ENCODE measurements at places on chromosomes 5 and 9.

DNA sequence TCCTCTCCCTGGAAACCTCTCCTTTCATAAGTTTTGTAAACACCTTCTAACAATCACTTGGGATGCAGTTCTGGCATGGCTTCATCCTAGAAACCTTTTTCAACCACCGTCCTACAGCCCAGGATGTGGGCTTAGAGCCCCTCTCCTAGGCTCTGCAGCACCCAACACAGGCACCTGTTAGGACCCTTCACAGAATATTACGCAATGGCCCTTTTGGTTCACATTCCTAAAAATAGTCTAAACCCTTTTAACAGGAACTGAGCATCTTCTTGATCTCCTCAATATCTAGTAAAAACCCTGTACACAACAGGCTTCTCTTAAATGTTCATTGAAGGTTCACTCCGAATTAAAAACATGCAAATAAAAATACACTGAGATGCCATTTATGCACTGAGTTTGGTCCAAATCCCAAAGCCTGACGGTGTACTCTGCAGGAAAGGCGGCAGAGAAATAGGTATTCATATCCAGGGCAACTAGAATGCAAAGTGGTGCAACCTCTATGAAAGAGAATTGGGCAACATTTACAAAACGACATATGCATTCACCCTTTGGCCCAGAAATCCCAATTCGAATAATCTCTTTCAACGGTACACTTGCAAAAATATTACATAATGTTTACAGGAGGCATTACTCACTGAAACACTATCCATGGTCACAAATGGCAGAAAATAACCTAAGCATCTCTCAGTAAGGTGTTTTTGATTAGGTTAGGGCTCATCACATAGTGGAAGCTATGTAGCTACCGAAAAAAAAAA lies 169.3 kb downstream of the SEMA5A start:
- DNase-seq: no peak

- no peak for DNase-seq
Measured at GRCh38 chr5:146633323-146633764, 117.4 kb upstream of the GPR151 start.

GRCh38 chr5:150353032-150353675 lies 4.3 kb upstream of the TCOF1 start:
- no peak for DNase-seq

- DNase-seq: no peak
Measured at GRCh38 chr9:29129763-29130162, 1556.5 kb upstream of the C9orf72 start.

DNA sequence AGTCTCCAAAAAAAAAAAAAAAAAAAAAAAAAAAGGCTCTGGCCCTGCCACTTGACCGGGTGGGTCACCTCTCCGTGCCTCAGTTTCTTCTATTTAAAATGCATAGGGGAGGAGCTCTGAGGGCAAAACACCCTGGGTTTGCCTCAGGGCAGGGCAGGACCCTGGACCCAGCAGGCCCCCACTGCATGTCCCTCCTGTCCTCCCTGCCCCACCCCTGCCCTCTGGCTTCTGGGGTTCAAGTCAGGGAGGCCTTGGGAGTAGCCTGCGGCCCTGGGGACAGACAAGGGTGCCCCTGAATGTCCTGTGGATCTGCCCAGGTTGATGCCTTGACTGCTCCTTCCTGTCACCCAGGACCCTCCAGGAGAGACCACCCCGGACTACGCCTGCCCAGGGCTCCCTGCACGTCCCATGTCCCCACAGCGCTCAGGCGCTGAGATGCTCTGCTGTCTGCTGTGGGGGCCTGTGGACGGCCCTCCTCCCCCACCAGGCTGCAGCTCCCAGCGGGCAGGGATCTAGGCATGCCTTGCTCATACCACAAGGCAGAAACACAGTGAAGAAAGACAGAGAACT lies 35.4 kb downstream of the ADAMTS2 start:
- DNase-seq: no peak

GRCh38 chr5:7742241-7742656 lies 108.7 kb downstream of the CFAP90 start:
- DNase-seq: no peak

GRCh38 chr9:89929673-89930480 lies 325.1 kb downstream of the GADD45G start:
- DNase-seq: no peak

GRCh38 chr5:43161244-43161643 lies 30.8 kb upstream of the NIM1K start:
- no peak for DNase-seq

- DNase-seq: no peak
Measured at GRCh38 chr9:129987047-129987446, 55.9 kb downstream of the FNBP1 start.

DNA sequence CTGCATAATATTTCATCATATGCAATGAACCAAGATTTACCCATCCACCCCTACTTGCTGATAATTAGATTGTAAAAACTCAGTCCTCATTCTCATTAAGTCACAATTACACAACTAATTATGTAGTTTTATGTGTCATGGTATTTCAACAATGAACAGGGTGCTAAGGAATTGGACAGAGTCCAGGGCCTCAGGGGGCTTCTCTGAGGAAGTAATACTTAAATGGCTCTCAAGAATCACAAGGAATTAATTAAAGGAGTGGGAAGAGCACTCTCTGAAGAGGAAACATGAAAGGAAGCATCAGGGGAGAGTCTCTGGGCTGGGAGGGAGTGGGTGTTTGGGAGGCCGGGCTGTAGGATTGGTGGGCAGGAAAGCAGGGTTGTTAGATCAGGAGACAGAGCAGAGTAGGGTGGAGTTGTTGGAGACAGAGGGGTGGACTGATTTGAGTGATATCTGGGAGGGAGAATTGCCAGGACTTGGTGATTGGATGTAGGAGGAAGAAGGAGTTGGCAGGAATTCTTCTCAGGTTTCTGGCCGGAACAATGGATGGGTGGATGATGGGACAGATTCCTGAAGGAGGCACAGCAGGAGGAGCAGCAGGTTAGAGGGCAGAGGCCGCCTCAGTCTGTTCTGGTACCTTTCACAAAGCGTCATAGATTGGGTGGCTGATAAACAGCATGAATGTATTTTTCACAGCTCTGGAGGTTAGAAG lies 23.0 kb upstream of the NSG2 start:
- DNase-seq: no peak
